ENCODE measurements at places on chromosomes 16 and 17.

DNA sequence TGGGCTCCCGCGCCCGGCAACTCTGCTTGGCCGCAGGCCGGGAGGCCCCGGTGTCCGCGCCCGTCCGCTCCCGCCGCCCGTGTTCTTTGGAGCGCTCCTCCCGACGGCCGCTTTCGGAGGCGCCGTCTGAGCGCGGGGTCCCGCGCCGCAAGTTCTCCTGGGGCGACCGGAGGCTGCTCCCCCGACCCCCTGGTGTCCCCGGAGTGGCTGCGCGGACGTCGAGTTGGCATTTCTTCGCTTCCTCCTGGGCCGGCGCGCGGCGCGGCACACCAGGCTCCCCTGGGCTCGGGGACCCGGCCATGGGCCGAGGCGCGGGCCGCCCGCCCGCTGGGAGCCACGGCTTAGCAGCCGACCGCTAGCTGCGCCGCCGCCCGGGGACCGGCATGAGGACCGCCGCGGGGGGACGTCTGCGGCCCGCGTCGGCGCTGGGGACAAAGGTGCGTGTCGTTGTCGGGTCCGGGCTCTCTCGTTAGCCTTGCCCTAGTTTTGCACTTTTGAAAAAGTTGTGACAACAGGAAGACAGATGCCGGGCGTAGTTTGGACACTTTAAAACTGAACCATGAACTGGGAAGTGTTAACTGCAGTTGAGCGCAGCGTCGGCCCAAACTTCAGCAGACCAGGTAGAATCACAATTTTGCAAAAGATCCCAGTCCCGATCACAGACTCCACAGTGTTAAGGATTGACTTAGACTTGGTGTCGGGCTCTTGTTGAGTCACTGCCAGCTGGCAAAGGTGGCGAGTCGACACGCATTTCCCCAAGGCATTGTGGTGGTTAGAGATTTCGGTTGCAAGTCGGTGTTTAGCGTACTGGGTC, 700 bp downstream of the UBN1 start:
- DNase-seq = no peak

DNA sequence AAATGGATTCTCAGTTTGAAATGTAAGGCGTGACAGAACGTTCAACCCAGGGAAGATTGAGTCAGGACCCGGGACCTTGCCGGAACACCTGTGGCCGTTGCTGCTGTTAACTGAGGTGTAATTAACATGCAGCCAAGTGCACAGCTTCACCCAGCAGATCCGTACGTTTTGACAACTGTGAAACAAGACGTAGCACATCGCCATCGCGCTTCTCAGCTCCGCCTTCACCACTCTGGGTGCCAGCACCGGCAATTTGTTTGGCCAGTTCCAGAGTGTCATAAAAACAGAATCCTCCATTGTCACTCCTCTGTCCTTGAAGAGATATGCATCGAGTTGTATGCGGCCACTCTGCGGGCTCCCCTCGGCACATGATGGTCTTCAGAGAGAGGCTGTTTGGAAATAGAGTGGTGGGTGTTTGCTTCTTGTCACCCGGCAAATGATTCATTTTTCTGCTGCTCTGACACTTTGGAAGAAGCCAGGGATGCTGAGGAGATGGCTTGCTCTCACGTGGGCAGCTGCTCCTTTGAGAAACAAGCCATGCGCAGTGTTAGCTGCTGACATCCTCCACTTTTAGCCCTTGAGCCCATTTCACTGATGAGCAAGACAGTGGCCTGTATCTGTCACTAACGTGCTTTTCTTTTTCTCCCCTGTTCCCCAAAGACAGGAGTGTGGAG, 22.6 kb downstream of the NAA60 start:
- DNase-seq = no peak

DNA sequence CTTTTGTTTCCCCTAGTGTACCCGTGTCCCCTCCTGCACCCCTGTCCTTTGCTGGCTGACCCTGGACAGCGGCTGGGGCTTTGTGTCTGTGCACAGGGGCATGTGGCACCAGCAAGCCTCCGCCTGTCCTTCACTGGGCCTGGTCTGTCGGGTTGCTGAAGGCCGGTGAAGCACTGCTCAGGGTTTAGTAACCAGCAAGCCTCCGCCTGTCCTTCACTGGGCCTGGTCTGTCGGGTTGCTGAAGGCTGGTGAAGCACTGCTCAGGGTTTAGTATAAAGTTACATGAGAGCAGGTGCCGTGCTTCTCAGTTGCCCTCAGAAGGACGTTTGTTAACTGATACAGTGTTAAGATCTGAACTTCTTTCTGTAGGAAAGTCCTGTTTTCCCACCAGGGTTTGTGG, 33.8 kb downstream of the DEF8 start:
- no peak for DNase-seq

- no peak for DNase-seq
Measured at GRCh38 chr17:4444782-4445473, 11.2 kb downstream of the SPNS3 start.

GRCh38 chr16:72569677-72570076, 397.7 kb upstream of the PMFBP1 start:
- no peak for DNase-seq
